ENCODE measurements at places on chromosomes 2 and 18.

DNA sequence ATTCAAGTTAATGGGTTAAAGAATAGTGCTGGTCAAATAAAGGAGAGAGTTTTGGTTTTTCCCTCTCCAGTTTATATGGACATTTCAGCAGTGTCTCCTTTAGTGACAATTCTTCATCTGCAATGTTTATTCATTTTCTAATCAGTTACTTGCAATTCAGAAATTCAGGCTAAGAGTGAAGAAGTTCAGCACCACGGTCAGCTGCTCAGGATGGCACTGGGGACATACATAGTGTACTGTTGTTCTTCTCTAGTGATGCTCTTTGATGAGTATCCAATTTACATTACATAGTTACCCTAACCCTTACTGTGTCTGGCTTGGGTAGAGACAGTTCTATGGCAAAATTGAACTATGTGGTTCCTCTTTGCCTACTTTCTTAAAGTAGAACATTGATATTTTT is 412.7 kb downstream of the CNTNAP5 start:
- DNase-seq, result no peak

- no peak for DNase-seq
Measured at GRCh38 chr18:27772081-27772480, 404.8 kb downstream of the CDH2 start.

GRCh38 chr2:152025678-152026287 is 73.1 kb downstream of the CACNB4 start:
- peak; percentile 34 for DNase-seq

DNA sequence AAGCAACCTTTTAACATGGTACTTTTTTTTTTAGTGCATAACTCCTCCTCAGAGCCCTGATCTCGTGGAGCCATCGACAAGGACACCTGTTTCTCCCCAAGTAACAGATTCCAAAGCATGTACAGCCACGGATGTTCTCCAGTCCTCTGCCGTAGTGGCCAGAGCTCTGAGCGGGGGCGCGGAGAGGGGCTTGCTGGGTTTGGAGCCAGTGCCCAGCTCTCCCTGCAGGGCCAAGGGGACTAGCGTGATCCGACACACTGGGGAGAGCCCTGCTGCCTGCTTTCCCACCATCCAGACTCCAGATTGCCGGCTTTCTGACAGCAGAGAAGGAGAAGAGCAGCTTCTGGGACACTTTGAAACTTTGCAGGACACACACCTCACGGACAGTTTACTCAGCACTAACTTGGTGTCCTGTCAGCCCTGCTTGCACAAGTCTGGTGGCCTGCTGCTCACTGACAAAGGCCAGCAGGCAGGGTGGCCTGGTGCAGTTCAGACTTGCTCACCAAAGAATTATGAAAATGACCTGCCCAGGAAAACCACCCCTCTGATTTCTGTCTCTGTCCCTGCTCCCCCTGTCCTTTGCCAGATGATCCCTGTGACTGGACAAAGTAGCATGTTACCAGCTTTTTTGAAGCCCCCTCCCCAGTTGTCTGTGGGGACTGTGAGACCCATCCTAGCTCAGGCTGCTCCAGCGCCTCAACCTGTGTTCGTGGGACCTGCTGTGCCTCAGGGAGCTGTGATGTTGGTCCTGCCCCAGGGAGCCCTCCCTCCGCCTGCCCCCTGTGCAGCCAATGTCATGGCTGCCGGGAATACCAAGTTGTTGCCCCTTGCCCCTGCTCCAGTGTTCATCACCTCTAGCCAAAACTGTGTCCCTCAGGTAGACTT is 4.5 kb downstream of the KLF11 start:
- no peak for DNase-seq

- DNase-seq, result no peak
Measured at GRCh38 chr2:170157025-170157684, 20.8 kb upstream of the MYO3B start.

DNA sequence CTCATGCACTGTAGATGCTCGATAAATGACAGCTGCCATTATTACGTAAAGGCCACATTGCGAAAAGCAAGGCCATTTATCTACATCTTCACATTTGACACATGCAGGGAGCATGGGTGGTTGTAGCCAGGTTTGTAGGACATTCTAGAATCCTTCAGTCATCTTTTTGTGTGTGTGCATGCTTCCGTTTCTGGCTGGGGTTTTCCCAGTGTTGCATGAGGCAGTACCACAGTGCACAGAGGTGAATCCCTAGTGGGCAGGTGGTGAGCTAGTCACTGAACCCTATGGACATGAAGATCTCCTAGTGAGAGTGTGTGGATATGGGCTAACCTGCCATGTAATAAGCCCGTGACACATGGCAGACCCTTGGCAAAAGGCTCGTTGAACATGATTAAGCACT is 151.8 kb upstream of the SLC14A2 start:
- DNase-seq, result no peak

DNA sequence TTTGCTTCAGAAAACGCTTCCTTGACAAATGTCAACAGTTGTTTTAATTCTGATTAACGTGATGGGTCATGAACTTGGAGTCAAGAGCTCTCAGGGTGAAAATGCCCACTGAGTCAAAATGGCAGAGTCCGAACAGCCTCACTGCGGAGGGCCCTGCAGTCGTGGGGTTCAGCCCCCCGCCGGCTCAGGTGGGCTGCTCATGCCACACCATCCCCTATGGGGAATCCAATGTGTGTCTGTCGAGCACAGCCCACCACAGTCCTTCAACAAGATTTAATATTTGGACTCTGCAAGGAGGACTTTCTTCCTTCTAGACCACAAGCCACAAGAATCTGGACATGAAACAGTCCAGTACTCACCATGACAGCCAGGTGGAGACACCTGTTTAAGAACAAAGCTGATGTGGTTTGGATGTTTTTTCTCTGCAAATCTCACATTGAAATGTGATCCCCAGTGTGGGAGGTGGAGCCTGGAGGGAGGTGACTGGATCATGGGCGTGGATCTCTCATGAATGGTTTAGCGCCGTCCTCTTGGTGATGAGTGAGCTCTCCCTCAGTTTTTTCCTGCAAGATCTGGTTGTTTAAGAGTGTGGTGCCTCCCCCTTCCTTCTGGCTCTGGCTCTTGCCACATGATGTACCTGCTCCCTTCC is 201.0 kb downstream of the NDUFA10 start:
- peak; percentile 84 for DNase-seq

DNA sequence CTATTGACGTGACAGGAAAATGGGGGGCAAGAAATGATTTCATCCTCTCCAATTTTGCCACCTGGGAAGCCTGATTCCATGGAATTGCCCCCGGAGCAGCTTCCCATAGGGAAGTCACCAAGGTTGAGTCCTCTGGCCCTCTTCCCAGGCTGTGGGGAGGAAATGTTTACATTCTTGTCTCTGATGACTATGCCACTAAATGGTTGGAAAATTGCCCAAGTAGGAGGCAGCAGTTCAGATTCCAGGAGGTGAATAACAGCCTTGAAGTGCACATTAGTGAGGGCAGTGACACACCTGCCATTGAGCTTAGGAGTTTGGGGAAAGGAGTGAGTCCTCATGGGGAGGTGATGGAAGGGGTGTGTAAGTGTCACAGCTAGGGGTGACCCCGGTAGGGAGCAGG is 449.2 kb upstream of the DCC start:
- peak; percentile 62 for DNase-seq

- DNase-seq, result no peak
Measured at GRCh38 chr18:44880170-44880569, 199.5 kb downstream of the SETBP1 start.

GRCh38 chr18:35749701-35750100 is 168.2 kb downstream of the GALNT1 start:
- no peak for DNase-seq

GRCh38 chr2:148955798-148956197 is 80.8 kb downstream of the KIF5C start:
- DNase-seq, result peak; percentile 14

GRCh38 chr2:18690342-18690741 is 101.0 kb upstream of the NT5C1B start:
- DNase-seq, result no peak

GRCh38 chr18:8771930-8772329 is 66.6 kb downstream of the MTCL1 start:
- no peak for DNase-seq

GRCh38 chr18:48699761-48700160 is 160.9 kb downstream of the CTIF start:
- no peak for DNase-seq

DNA sequence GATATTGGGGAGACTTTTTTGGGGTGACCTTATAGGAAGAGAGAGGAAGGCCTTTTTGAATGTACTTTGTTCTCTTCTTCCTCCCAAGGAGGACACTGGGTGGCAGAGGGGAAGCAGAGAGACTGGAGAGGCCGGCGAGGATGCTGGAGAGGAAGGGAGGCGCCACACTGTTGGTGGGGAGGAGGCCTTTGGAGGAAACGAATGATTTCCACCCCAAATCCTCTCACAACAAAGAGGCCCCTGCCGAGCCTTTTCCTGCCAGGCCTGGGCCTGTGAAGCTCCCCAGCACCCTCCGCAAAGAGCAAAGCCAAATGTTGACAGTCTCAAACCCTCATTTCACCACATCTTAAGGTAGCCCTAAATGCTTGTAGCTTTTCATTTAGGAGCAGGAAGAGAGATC is 59.0 kb upstream of the UPP2 start:
- DNase-seq, result no peak

GRCh38 chr2:29770846-29771245 is 150.5 kb downstream of the ALK start:
- no peak for DNase-seq

GRCh38 chr2:237859533-237860272 is at the start of gene RAMP1:
RAMP1 (plus strand) TSS chr2:237859623; CDS start chr2:237859676, 53 bp downstream.
- DNase-seq, result no peak

DNA sequence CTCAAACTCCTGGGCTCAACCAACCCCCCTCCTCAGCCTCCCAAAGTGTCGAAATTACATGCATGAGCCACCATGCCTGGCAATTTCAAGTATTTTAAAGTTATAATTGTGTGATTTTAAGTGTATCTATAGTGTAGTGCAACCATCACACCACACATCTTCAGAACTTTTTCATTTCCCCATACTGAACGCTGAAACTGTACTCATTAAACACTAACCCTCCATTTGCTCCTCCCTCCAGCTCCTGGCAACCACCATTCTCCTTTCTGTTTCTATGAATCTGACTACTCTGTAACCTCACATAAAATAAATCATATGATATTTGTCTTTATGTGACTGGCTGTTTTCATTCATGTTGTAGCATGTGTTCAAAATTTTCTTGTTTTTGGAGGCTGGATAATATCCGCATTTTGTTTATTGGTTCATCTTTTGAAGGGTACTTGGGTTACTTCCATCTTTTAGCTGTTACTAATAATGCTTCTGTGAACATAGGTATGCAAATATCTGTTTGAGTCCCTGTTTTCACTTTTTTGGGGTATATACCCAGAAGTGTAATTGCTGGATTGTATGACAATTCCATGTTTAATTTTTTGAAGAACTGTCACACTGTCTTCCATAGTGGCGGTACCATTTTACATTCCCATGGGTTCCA is 188.2 kb downstream of the PLCL1 start:
- DNase-seq, result no peak

- peak; percentile 92 for DNase-seq
Measured at GRCh38 chr18:80009661-80010550, 21.5 kb upstream of the TXNL4A start.

DNA sequence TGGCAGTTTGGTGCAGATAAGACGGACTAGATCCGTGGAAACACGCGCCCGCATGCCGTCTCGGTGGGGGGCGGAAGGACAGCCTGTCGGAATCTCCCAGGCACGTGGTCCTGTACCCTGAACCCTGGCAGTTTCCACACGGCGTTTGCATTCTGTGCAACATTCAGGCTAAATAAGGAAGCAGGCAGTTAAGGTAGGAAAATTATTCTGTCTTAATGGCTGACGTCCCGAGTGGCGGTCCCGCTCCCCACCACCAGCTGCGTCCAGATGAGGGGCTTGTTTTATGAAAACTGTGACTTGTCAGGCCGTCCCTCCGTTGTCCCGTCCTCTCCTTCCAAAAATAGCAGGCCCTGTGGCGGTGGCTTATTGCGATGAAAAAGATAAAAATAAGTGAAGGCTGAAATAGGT is 120.2 kb downstream of the NFATC1 start:
- DNase-seq, result no peak

- DNase-seq, result no peak
Measured at GRCh38 chr2:205323929-205324328, 358.4 kb upstream of the NRP2 start.

DNA sequence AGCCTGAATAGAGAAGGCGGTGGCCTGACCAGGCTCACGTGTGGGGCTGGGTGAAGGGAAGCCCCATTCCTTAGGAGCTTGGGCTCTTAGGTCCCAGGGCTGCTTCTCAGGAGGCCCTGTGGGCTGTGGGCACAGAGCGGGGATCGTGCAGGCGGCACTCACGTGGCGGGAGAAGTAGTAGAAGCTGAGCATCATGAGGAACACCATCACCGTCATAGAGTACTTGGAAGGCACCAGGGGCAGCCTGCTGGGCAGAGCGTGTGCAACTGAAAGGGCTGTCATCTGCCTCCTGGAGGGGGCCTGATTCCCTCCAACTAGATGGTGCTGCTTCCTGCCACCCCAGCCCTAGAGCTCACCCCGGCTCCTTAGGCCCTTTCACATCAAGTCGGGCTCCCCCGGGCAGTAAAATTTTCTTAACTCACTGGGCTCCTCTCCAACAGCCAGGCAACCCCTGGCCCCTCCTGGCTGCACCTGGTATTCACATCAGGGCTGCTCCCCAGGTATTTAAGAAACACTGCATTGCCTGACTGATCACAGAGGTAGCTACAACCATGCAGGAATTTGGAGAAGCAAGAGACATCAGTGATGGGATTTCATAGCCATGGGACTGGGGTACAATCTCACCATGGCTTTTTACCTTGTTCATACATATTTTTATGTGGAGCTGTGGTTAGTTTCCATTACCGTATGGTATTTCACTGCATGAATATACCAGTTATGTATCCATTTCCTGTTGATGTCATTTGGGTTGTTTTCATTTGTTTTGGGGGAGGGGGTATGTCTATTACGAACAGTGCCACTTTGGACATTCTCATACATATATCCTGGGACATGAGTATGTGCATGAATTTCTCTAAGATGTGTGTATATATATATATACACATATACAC is 32.9 kb downstream of the CENPO start:
- no peak for DNase-seq

- no peak for DNase-seq
Measured at GRCh38 chr2:213411582-213412289, 127.5 kb downstream of the SPAG16 start.

DNA sequence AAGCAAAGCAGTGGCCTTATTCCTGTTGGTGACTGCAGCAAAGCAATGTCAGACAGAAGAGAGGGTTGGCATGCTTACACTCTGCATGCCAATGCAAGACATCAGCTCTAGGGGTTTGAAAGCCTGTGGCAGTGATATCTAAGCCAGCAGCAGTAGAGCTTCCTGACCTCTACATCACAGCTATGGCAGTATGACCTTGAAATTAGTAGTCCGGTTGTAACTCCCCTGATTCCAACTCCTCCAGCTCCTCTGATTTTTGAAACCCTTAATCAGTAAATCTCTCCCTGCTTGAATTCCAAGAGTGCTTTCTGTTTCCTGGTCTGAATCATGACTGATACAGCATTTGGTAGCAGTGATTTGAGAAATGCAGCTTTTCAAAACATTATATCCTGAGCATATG is 60.0 kb upstream of the LRP1B start:
- DNase-seq, result no peak

GRCh38 chr2:240328526-240328925 is 106.9 kb upstream of the GPC1 start:
- no peak for DNase-seq

Data from LNCaP clone FGC (cell line).